ENCODE measurements at places on chromosomes 2 and 18.

DNA sequence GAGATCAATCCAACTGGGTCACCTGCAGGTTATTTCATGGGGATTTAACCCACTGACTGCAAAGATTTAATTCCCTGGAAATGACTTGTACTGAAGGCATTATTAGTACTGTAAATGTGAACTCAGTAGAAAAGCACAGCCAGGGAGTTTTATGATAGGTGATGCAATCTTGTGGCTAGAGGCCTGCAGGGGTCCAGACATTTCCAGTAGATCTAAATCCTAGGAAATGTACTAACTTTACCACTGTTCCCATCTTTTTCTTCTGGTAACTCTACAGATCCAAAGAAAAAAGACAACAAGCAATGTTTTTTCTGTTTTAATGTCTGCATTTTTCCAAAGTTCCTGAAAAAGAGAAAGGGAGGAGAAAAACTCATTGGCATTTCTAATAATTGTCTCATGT, 500.1 kb downstream of the ARHGAP15 start:
- DNase-seq, result no peak

DNA sequence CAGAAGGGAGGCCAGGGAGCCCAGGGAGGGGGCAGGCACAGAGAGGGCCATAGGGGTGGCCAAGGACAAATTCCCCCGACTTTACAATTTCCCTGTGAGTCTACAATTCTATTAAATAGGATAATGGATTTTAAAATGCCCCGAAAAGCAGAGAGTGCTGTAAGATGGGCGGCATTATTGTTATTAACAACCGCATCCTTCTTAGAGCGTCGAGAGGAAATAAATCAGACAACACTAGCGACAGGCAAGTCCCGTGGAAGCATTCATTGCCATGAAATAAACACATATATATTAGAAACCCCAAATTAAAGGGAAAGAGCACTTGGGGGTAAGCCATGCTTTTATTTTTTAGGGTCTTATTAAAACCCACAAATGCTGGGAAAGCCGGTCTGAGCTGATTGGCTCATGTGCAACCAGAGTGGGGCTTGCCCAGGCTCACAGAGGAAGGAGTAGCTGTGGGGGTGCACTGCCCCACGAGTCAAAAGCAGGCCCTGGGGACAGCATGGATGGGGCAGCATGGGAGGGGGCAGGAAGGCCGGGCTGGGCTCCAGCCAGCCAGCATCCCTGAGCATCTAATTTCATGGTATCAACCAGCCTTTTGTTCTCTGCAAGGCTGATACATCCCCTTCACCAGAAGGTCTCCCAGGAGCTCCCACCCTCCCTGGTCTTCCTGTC, 187.1 kb downstream of the CELF4 start:
- DNase-seq, result no peak

- no peak for DNase-seq
Observed at GRCh38 chr2:181330286-181330685, 126.9 kb upstream of the ITGA4 start.

- DNase-seq, result no peak
Observed at GRCh38 chr2:66364495-66365333, 70.2 kb upstream of the MEIS1 start.

- DNase-seq, result no peak
Observed at GRCh38 chr2:169260846-169261642, 101.3 kb downstream of the LRP2 start.

All from activated CD4-positive, alpha-beta T cell treated with anti-CD3 and anti-CD28 coated beads, Interleukin-2, amount 50 U/mL, for 4 hours (primary cell).